ENCODE measurements at places on chromosomes 12 and 14.
A peak's percentile ranks its signal among the peaks of the same experiment; 100 is the strongest.

- no peak for DNase-seq
Observed at GRCh38 chr12:123260081-123260480, 11.6 kb downstream of the CDK2AP1 start.

GRCh38 chr14:36208690-36209278 is 32.3 kb upstream of the PTCSC3 start:
- DNase-seq, result no peak

DNA sequence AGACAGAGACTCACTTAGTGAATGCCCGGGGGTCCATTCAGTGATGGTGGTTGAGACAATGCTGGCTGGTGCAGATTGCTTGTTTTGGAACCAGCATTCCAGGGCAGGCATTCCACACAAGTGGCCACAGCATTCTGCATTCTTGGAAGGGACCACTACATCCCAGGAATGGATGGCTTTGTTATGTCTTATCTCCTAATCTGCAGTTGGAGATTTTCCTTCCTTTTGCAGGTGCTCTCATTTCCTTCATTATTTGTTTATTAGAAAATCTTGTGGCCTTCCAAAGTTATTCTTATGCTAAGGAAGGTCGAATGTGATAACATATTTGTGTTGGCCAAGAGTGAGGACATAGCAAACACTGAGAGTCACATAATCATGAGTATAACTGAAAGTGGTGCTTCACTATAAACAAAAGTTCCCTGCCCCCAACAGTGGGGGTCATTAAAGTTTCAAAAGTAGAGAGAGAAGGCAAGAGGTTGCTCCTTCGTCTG is 66.0 kb downstream of the BMP4 start:
- DNase-seq, result no peak

DNA sequence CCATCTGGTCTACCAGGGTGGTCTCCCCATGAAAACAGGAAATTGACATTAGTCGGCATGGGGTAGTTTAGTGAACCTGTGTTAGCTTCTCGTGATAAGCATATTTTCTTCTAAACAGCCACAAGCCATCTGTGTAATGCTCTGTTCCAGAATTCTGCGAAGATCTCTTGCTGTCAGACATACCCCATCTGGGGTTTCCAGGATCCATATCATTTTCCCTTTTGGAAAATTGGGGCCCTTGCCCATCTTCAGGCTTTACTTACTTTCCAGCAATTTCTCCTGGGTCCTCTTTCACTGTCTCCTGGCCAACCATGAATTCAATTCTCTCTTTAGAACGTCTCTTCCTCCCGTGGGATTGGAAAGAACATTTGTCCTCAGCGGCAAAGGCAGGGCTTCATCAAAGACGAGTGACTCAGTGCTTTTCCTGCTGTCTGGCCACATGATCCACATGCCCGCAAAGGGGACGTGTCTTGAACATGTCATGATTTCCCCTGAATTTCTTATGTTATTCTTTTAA is 21.4 kb upstream of the NCOR2 start:
- DNase-seq, result no peak

- no peak for DNase-seq
Observed at GRCh38 chr14:94922595-94923239, 152.8 kb upstream of the GSC start.

DNA sequence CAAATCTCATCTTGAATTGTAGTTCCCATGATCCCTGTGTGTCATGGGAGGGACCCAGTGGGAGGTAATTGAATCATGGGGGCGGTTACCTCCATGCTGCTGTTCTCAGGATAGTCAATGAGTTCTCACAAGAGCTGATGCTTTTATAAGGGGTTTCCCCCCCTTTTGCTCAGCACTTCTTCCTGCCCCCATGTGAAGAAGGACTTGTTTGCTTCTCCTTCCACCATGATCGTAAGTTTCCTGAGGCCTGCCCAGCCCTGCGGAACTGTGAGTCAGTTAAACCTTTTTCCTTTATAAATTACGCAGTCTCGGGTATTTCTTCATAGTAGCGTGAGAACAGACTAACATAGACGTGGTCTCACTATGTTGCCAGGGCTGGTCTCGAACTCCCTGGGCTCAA is 56.1 kb upstream of the EIF5 start:
- DNase-seq, result peak; percentile 10

GRCh38 chr14:97710726-97711125 is 913.5 kb downstream of the VRK1 start:
- DNase-seq, result no peak

DNA sequence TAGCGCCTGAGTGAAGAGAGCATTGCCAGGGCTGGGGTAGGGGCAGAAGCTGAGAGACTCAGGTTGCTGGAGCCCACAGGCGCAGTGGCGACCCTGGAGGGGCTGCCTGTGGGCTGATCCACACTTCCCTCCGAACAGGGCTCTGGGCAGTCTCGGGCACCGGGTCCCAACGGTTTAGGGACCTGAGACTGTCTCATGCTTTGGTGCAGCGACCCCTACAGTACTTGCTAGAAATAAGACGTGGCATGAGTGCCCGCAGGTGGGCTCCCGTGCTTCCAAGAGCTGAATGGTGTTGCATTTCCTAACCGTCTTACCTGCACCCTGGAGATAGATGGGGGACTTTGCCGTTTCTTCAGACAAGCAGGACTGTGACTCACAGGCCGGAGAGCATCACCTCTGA is 57.4 kb downstream of the AACS start:
- no peak for DNase-seq

- no peak for DNase-seq
Observed at GRCh38 chr12:58719161-58719560, 201.1 kb downstream of the LRIG3 start.
